ENCODE measurements at places on chromosomes 12 and 14.

DNA sequence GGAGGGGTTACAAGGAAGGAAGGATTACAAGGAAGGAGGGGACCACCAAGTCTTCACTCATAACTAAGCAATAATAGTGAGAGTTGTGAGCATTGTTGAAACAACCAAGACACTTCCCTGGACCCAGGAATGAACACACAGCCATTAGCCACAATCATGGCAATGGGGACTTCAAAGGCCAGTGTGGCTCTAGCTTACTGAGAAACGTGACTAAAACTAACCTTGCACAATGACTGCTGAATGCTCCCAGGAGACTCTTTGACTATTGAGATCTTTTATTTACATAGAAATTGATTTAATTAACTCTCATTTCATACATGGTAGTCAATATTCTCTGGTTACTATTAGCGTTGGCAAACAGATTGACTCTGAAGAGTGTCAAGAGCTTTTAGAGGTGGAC is 263.0 kb upstream of the SOX5 start:
- DNase-seq: no peak

GRCh38 chr12:41344776-41345470 is 156.8 kb downstream of the PDZRN4 start:
- no peak for DNase-seq

DNA sequence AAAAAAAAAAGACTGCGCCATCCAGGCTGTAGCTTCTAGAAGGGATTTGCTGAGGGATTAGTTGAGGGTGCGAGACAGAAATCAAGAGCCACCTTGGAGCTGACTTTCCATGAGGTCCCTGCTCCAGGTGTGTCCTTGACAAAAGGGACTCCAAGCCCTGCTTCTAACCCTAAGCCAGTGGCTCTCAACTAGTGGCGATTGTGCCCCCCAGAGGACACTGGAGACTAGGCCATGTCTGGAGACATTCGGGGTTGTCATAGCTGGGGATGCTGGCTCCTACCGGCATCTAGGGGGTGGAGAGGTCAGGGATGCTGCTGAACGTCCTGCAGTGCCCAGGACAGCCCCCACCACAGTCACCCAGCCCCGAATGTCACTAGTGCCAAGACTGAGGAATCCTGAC is 40.6 kb downstream of the SPRING1 start:
- DNase-seq: no peak

DNA sequence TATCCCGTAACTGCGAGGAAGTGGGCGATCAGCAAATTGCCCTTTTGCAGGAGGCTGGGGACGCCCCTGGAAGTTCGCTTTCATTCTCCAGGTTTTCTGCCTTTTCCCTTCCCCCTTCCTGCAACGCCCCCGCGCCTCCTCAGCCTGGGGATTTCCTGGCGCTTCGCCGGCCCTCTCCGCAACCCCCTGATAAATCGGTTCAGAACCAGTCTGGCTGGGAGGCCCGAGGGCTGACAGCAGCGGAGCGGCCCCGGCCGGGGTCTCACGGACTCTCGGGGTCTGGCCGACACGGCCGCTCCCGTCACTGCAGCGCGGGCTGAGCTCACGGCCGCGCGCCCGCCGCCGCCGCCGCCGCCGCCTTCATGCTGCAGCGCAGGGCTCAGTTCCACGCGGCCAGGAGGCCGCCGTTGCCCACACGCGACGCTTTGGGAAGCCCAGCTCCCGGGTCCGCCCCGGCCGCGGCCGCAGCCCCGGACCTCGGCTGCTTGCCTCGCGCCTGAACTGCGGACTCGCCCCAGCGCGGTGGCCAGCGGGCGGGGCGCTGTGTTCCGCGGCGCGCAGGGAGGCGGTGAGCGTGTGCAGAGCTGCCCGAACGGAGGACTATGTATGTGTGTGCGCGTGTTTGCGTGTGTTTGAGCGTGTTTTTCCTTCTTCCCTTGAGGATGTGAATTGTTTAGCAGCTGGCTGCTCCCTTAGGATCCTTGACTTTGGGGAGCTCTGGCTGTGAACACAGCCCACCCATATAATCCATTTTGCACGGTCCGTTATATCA is at the start of gene LRFN5:
LRFN5 (plus strand) TSS at position 345 of the 772 bp plus-strand sequence.
- no peak for DNase-seq

DNA sequence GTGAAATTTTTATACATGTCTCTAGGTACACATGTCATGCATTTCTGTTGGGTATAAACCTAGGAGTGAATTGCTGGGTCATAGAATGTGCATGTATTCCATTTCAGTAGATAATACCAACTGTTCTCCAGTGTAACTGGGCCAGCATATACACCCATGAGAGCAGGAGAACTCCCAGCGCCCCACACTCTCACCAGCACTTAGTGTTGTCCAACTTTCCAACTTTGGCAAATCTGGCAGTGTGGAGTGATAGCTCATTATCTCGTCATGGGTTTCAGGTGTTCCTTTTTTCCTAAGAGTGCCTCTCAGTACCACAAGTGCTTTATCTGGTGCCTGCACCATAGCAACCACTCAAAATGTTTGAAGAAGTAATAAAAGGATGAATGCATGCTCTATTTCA is 40.1 kb downstream of the NGB start:
- no peak for DNase-seq

DNA sequence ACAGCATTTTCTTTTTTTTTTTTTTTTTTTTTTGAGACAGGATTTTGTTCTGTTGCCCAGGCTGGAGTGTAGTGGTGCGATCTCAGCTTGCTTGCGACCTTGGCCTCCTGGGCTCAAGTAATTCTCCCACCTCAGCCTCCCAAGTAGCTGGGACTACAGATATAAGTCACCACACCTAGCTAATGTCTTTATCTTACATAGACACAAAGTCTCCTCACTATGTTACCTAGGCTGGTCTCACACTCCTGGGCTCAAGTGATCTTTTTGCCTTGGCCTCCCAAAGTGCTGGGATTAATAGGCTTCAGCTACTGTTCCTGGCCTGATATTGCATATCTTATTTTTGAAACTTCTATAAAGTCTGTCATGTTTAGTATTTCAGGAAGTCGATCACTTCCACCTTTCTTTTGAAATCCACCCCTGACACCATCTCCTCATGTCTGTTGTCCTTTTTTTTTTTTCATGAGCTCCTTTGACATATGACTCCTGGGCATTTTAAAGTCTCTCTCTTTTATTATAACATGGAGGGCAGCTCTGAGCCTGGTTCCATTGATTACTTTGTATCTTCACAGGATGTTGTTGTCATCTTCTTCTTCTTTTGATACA is 5.9 kb upstream of the A2ML1 start:
- DNase-seq: no peak

DNA sequence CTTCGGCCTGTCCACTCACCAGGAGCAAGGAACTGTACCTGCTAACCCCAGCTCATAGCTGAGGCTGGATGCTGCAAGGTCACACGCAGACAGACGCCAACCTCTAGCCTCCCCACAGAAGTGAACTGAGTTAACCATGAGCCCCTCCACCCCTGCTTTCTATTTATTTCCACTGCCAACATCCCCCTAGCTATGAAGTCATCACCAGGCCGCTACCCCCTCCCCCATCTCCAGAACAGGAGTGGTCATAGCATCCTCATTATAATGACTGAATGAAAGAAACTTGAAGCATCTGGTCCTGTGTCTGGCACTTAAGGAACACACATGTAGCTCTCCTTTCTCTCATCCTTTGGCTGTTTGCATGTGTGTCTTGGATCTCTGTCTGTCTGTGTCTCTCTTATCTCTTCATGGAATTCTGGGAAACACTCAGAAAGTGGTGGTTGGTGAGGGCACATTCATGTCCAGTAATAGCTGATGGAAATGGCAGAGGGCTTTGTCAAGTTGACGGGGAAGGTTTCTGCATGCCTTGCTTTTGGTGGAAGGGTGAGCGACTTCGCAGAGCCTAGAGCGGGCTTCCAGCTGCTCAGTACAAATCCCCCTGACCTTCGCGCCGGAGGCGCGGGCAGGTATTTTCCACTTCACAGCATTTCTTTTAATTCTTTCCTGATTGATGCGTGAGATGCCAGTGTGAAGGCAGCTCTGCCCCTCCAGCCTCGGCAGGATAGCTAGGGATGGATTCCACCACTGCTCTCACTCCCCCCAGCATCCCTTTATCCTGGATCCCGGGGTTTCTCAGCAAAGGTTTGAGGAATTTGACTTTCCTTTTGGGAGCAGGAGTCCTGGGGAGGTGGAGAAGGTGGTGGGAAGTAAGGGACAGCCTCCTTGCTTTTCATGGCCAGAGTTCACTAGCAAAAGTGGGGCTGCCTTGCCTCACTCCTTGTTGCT is 198.2 kb downstream of the CHST11 start:
- no peak for DNase-seq

All from KG1 (cell line).